NCI-H1436 treated with DMSO at 0.1 percent for 48 hours (cell line): ENCODE measurements at places on chromosomes 11 and 22.

DNA sequence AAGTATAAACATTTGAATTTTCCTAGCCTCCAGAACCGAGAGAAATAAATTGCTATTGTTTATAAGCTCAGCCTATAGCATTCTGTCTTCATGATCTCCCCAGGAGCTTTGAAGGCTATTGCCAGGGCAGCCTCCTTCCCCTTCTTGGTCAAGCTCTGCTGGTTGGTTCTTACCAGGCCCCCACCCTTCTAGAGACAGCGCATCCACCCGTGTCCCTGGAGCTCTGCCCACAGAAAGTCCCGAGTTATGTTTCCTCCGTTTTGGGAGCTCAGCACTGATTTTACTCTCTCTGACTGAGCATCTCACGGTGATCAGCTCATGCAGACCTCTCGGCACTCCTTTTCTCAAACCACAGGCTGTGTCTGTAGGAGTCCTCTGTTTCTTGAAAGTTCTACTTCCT is 123.8 kb upstream of the SORL1-AS1 start:
- no peak for DNase-seq

- DNase-seq: no peak
Observed at GRCh38 chr11:31779374-31779791, 31.7 kb downstream of the PAX6 start.

GRCh38 chr11:65785319-65786007 is 1.4 kb upstream of the OVOL1 start:
- no peak for DNase-seq

DNA sequence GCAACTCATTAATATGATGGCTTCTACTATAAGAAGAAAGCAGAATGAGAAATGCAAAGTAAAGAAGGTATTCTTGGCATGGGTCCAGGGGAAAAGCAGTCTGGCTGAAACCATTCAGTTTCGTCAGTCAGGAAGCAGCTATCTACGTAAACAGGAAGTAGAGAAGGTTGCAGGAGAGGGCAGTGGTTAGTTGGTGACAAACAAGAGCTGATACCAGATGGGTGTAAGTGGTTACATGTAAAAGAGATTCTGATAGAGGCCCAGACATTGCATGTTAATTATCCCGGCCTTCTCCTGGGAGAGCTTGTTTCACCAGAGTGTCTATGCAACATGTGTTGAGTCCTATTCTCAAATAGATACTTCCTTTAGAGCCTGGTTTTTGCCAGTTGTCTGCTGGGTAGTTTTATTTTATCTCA is 58.4 kb upstream of the PSMA1 start:
- DNase-seq: peak; percentile 19

DNA sequence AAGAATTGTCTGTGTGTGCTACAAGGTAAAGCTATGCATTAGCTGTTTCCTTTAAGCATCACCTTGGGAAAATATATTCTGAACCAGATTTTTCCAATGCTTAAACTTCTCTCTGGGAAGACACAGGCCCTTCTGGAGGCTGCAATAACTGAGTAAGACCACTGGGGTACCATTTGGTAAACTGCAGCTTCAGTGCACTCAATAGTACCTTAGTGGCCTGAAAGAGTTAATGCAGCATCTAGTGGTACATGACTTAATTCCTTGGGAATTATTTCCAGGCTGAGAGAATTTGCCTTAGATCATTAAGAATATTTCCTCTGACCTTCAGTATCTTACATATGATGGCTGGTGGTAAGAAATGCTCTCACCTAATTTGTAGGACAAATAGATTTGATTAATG is 727.4 kb downstream of the DLG2 start:
- DNase-seq: no peak

- DNase-seq: no peak
Observed at GRCh38 chr22:41613456-41613855, 7.4 kb downstream of the DESI1 start.

GRCh38 chr22:30210235-30210909 is 36.2 kb downstream of the LIF start:
- DNase-seq: no peak

- DNase-seq: no peak
Observed at GRCh38 chr22:25352294-25352680, 132.8 kb downstream of the CRYBB2 start.

GRCh38 chr11:67636962-67637361 is 2.6 kb downstream of the TBX10 start:
- no peak for DNase-seq

- DNase-seq: no peak
Observed at GRCh38 chr11:57239348-57239747, 2.3 kb upstream of the APLNR start.

DNA sequence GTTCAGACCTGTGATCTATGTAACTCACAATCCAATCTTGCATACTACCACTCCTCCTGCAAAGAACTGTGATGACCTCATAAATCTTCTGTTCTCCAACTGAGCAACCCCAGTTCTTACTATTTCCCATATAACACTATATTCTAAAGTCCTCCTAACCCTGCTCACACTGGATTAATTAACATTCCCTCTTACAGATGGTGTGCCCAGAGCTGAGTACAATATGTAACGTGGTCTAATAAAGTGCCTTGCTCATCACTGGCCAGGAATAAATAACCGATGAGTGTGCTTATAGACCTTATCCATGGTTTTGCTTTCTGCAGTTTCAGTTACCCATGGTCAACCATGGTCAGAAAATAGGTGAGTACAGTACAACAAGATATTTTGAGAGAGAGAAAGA is 28.6 kb downstream of the PRCP start:
- no peak for DNase-seq

DNA sequence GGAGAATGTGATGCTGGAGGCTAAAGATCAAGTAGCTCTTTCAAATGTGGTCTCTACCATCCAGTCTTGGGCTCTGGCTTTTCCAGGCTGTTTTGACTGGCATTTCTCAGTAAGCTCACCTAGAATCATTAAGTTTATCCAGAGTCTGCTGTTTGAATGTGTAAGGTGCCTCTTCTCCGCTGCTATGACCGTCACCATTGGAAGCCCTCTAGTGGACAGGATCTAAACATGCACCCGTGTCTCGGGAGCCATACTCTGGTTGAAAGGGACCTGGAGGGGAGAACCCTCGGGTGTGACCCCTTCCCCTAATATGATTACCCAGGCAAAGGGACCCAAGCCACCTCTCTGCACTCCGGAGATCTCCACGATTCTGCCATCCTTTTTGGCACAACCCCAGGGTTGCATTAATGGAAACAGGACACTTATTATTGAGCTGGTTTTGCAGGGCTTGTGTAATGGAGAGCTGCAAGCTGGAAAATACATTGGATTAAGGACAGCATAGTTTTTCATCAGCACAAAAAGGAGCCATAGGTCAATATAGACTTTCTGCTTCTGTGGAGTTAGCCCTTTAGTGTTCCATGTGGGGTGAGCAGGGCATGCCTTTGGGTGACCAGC is 191.0 kb upstream of the LARGE1 start:
- no peak for DNase-seq

GRCh38 chr11:2426826-2427521 is 17.3 kb downstream of the TRPM5 start:
- DNase-seq: no peak

GRCh38 chr22:34283844-34284243 is 363.6 kb upstream of the LARGE1 start:
- no peak for DNase-seq

DNA sequence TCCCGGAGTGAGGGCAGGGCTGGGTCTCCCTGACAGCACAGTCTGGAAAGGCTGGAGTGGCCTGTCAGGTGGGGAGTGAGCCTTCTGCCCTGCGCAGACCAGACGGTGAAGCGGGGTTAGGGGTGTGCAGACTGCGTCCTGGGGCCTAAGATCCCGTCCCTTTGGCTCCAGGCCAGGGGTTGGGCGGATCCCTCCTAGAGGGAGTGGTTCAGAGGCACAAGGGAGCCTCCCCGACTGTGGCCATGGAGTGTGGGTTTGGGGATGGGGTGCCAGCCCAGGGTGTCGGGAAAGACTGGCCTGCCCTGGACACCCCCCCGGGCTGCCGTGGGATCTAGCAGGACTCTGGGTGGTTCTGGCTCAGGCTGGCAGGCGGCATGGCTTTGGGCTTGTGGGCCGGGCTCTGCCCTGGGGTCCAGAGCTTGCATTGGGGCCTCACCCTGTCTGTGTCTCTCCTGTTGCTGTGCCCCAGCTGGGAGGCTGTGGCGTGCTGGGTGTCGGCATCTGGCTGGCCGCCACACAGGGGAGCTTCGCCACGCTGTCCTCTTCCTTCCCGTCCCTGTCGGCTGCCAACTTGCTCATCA is 19.5 kb downstream of the TSPAN4 start:
- no peak for DNase-seq
